ENCODE measurements at places on chromosomes 12 and 14.
A peak's percentile ranks its signal among the peaks of the same experiment; 100 is the strongest.

GRCh38 chr14:91062600-91062999 is 2.2 kb upstream of the RPS6KA5 start:
- DNase-seq: peak; percentile 24

DNA sequence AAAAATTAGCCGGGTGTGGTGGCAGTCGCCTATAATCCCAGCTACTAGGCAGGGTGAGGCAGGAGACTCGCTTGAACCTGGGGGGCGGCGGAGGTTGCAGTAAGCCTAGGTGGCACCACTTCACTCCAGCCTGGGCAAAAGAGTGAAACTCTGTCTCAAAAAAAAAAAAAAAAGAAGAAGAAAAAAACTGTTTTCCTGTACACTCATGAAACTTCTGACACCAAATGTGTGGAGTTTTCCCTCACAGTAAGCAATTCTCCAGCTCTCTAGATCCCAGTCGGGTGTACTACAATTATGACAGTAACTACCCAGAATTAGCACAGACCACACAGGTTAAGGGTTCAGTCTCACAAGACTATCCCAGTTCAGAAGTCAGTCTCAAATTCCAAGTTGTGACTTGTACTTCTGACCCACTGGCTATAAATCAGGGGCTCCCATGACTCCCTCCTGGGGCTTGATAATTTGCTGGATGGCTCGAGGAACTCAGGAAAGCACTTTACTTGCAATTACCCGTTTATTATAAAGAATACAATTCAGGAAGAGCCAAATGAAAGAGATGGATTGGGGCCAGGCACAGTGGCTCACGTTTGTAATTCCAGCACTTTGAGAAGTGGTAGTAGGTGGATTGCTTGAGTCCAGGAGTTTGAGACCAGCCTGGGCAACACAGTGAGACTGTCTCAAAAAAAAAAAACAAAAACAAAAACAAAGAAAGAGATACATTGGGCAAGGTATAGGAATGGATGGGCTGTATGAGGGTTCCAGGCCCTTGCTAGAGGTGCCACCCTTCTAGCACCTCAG is 12.4 kb upstream of the ARF6 start:
- no peak for DNase-seq

- no peak for DNase-seq
Observed at GRCh38 chr14:102999227-102999895, 58.0 kb downstream of the CDC42BPB start.

DNA sequence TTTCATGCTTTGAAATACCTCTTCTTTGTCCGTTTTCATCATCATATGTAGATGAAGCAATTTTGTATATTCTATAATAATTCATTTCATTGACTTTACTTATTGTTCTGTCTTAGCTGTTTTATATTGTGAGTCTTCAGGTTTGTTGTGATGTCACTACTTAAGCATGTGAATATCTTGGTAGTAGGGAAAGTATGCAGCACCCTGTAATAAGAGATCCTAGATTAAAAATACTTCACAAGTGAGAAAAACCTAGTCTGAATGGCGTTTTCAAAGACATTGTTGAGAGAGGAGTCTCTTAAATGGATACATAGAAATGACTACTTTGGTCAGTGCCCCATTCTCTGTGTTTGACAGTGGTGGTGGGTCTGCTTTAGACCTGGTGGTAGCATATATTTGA is 61.4 kb downstream of the SLC16A7 start:
- no peak for DNase-seq

DNA sequence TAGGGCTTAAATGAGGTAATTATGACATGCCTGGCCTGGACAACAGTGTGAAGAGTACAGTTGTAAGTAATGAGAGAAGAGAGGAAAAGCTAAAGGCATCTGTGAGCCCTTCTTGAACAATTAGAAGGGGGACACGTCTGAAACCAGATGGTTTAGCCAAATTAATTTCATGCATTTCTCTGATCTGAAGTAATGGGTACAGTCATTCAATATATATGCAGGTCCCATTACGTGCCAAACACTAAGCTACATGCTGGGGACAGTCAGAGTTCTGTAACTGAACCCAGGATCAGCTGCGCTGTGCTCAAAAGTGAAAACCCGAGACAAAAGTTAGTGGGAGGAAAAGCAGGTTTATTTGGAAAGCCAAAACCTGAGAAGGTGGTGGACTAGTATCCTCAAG is 207.2 kb upstream of the TMTC1 start:
- DNase-seq: no peak

DNA sequence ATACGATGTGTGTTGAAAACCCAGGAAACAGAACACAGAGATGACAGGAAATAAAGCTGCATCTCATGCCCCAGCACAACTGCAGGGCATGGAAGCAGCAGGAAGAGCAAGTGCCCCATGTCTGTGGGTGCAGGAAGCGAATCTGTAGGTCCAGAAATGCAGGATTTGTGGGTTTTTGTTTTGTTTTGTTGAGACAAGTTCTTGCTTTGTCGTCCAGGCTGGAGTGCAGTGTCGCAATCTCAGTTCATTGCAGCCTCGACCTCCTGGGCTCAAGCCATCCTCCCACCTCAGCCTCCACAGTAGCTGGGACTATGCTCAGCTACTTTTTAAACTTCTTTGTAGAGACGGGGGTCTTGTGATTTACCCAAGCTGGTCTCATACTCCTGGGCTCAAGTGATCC is 6.2 kb upstream of the RPS6KL1 start:
- no peak for DNase-seq

DNA sequence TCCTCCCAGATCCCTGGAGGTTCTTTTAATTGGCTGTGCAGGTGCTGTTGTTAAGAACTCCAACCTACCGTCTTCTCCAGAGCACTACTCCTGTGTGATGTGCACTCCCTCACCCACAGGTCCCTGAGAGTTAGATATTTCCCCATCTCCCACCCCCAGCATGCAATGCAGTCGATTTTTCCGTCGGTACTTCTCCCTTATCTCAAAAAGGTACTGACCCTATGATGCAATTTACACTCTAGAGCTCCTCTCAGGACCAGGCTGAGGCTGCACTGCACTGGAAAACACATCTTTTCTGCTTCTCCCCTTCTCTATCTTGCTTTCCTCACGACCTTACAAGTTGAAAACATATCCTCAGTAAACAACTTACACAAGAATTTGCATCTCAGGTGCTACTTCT is 312.4 kb upstream of the TBX3 start:
- DNase-seq: no peak

DNA sequence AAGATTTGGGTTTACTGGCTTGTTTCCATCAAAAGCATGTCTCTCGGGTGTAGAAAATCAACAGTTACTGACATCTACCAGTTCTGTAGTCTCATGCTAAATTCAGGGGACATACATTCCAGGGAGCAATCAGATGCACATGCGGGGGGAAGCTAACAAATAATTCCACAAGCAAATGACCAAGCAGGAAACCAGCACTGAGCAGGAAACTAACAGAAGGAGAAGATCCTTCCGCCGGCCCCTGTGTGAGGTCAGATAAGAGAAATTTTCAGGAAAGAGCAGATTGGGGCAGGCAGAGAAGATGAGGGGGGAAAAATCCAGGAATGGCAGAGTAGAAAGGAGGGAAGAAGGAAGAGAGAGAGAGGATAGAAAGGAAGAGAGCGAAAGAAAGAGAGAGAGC is 127.6 kb upstream of the TMCC3 start:
- DNase-seq: no peak

DNA sequence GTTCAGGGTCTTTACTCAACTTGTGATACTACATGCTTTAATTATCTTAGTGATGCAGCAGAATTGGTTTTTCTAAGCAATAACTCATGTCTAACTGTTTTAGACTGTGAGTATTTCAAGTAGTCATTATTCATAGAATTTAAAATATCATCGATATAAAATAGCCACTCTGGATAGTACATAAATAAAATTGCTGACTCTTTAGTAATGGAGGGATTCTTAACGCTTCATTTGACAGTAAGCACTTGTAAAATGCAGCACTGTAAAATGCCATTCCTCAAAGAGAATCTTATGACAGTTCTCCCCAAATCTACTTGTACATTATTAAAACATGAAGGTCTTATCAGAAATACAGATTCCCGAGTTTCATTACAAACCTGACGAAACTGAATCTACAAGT is 262.8 kb upstream of the LRFN5 start:
- no peak for DNase-seq

DNA sequence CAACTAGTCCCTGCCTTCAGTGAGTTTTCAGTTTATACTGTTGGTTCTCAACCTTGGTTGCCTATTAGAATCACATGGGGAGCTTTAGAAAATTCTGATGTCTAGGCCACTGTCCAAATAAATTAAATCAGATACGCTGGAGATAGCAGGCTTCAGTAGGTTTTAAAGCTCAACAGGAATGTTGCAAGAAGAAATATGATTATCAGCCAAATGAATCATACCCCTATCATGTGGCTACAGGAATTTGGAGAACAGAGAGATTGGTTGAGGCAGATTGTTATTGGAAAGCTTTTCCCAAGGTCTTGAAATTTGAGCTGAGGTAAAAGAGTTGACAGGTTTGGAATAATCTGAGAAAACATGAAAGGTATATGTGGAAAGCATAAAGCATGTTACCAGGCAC is 125.3 kb downstream of the WIF1 start:
- DNase-seq: no peak

DNA sequence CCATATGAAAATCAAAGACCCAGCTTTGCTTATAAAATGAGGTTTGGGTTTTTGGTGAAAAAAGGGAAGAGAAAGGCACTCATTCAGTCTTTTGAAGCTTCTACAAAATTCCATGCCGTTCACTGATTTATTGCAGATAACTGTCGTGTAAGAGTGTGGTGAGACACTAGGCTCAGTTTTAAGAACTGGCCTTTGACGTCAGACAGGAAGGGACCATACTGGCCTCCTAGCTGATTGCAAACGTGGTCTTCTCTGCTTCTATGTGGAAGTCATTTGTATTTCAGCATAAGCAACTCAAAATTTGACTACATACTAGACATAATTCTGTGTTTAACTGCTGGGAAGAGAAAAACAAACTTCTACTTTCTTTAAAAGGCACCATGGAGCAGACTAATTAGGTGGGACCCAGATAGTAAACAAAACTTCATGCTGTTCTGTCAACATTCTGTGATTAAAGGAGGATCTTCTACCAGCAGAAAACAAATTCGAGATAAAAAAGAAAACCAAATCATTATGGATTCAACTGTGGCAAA is 168.7 kb downstream of the TTC7B start:
- DNase-seq: no peak

DNA sequence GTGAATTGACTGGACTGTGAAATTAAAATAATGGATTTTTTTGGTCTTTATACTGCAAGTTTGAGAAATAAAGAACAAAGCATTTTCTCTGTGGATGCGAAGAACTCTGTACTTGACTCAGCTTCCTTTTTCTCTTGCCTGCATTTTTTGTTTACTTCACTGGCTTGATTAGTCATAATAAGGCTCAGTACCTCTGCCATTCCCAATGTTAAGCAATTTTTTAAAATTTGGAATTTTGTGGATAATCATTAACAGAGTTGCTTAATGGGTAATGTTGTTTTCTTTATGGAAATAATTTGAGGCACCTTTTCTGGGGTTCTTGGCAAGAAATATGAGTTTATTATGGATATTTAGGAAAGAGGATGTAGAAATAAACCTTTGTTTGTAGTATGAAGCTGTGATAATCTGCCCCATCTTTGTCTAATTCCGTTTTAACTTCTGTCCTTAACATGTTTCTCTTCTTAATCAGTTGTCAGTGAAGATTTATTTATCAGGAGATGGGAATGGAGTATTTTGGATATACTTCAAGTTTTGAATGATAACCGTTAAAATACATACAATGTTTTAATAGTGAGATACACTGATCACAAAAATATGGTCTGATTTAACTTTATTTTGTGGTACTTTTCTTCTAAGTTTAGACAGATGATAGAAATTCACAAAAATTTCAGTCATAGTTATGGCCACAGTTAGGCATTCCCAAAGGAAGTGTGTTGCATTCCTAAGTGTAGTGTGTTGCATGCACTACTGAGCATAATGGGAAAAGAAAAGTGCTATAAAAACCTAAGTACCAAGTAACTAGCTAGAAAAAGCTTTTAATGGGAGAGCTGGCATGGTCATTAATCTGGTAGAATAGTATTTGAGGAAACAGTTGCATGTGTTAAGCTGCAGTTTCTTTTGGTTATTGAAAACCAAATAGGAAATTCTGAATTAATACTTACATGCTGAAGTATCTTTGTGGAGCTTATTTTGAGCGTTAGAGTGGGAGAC is 27.7 kb downstream of the WNK1 start:
- DNase-seq: no peak

DNA sequence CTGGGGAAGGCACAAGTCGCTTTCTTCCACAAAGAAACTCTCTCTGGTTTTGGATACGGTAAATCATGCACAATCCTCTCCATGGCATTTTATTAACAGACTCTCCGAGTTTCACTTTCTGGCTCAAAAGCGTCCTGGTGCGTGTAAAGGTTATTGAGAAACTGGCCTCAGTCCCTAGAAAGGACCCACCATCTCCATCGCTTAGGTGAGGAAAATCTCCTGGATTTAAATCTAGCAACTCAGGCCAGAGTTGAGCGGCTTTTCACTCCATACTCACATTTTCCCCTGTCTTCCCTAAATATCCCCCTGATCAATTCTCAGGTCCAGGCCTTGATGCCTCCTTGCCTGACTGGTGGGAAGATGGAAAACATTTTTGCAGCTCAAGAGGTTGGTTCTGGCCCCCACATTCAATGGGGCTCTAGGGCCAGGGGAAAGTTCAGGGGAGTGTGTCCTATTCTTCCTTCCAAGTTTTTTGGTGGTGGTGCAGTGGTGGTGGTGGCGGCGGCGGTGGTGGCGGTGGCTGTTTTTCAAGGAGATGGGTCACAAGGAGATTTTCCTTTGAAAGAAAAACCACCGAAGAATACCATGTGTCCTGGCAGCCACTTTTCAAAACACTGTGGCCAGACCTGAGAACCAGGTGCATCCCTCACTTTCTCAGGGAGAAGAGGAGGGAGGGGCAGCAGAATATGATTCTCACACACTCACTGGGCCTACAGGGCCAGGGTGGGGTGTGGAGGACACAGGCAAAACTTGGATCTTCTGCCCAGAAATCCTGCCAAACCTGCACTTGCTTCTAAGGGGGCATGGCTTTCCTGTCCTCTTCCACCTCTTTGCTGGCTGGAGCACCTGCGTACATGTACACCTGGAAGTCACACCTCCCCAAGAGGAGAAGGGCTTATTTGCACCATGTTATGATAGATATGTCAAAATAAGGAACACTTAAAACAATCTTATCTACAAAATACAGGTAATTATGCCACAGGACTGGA is 46.7 kb upstream of the PNMA1 start:
- no peak for DNase-seq

All from RKO (cell line).